ENCODE measurements at places on chromosomes 11 and 22.

- H3K27me3 ChIP-seq: peaks cover 21% of the 10 kb centered on the region
- no peaks in the 10 kb centered on the region for H3K4me1 ChIP-seq
- no peak for DNase-seq
- H3K36me3 ChIP-seq: no peaks in the 10 kb centered on the region
These were observed 1.6 kb upstream of the TRIM29 start for GRCh38 chr11:120139316-120140069.

- H3K4me1 ChIP-seq: no peaks in the 10 kb centered on the region
- H3K27ac ChIP-seq: no peak overlapping the region
- no peak for DNase-seq
- H3K4me3 ChIP-seq: no peak overlapping the region
These were observed 66.1 kb downstream of the RBMXL2 start for GRCh38 chr11:7154881-7155361.

- H3K4me1 ChIP-seq: peaks cover 5% of the 10 kb centered on the region
- H3K4me3 ChIP-seq: no peak overlapping the region
- no peaks in the 10 kb centered on the region for H3K36me3 ChIP-seq
- no peak for DNase-seq
- H3K27ac ChIP-seq: no peak overlapping the region
These were observed 3.3 kb downstream of the SCGB2A2 start for GRCh38 chr11:62273284-62273683.

GRCh38 chr22:28948424-28948823 lies 65.1 kb downstream of the ZNRF3 start:
- peaks cover 10% of the 10 kb centered on the region for H3K36me3 ChIP-seq
- H3K27ac ChIP-seq: no peak overlapping the region
- no peak for DNase-seq
- H3K4me3 ChIP-seq: no peak overlapping the region

GRCh38 chr11:80371931-80372330 lies 931.1 kb upstream of the TENM4 start:
- H3K4me3 ChIP-seq: no peak overlapping the region
- H3K4me1 ChIP-seq: no peaks in the 10 kb centered on the region
- no peak for DNase-seq
- H3K27me3 ChIP-seq: no peaks in the 10 kb centered on the region
- no peaks in the 10 kb centered on the region for H3K36me3 ChIP-seq
- no peak overlapping the region for H3K27ac ChIP-seq

DNA sequence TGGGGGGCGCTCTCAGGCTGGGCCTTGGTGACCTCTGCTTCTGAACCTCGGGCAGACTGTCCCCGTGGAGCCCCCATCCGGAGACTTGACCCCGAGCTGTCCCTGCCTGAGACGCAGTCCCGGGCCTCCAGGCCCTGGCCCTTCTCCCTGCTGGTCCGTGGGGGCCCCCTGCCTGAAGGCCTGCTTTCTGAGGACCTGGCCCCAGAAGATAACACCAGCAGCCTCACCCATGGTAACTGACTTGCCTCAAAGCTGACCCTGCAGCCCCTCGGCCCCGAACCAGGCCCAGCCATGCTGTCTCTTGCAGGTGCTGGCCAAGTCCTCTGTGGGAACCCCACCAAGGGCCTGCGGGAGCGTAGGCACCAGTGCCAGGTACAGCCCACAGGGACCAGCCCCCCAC lies 8.9 kb downstream of the LMNTD2 start:
- no peak overlapping the region for H3K4me3 ChIP-seq
- no peak for DNase-seq
- no peaks in the 10 kb centered on the region for H3K36me3 ChIP-seq

- DNase-seq: no peak
- H3K27ac ChIP-seq: no peak overlapping the region
- no peak overlapping the region for H3K4me3 ChIP-seq
- no peaks in the 10 kb centered on the region for H3K36me3 ChIP-seq
- peaks cover 37% of the 10 kb centered on the region for H3K27me3 ChIP-seq
These were observed 202.5 kb downstream of the TRIM29 start for GRCh38 chr11:119935349-119935925.

GRCh38 chr22:39243439-39244135 lies 1.2 kb downstream of the PDGFB start:
- H3K4me3 ChIP-seq: peak overlapping the region; percentile 89
- no peak overlapping the region for H3K27ac ChIP-seq
- peaks cover 41% of the 10 kb centered on the region for H3K4me1 ChIP-seq
- peaks cover 55% of the 10 kb centered on the region for H3K27me3 ChIP-seq

DNA sequence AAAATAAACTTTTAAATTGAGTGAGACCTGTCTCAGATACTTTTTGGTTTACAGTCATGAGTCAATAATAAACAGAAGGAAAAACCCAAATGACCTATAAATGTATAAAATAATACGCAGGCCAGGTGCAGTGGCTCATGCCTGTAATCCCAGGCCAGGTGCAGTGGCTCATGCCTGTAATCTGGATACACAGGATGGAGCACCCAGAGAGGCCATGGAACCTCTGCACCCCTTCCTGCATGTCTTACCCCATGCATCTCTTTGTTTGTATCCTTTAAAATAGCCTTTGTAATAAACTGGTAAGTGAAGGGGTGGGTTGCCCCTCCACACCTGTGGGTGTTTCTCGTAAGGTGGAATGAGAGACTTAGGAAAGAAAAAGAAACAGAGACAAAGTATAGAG lies 8.9 kb upstream of the PLAAT4 start:
- no peak for DNase-seq
- H3K4me3 ChIP-seq: no peak overlapping the region
- peaks cover 41% of the 10 kb centered on the region for H3K4me1 ChIP-seq
- peaks cover 5% of the 10 kb centered on the region for H3K36me3 ChIP-seq
- H3K27me3 ChIP-seq: no peaks in the 10 kb centered on the region

GRCh38 chr11:14520747-14521151 lies 563 bp upstream of the PSMA1 start:
- no peaks in the 10 kb centered on the region for H3K27me3 ChIP-seq
- H3K36me3 ChIP-seq: peaks cover 11% of the 10 kb centered on the region
- no peak for DNase-seq
- H3K27ac ChIP-seq: peak overlapping the region; percentile 99
